ENCODE measurements at places on chromosomes 7 and 10.

DNA sequence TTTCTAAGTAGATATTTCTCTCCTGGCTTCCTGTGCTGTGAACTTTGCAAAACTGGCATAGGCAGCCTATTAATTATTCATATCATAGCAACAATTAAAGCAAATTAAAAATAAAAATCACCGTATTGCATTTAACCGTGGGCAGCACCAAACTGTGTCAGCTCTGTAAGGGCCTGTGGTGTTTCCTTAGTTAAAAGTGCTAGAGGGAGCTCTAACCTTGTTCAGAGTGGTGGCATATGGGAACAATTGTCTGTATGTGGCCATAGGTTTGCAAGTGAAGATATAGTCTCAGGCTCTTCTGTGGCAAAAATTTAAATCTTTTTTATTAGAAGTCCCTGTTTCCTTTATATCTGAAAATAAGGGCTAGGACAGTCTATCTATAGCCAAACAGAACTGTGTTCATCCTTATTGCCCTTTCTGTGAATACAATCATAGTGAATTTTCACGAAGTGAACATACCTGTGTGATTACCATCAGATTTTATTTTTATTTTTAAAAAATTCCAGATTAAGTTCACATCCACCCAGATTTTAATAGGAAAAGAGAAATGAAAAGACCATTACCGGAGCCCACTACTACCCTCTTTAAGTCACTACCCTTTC is 92.6 kb downstream of the POLL start:
- DNase-seq, result no peak

- DNase-seq, result no peak
Observed at GRCh38 chr10:95501203-95502094, 59.7 kb downstream of the SORBS1 start.

DNA sequence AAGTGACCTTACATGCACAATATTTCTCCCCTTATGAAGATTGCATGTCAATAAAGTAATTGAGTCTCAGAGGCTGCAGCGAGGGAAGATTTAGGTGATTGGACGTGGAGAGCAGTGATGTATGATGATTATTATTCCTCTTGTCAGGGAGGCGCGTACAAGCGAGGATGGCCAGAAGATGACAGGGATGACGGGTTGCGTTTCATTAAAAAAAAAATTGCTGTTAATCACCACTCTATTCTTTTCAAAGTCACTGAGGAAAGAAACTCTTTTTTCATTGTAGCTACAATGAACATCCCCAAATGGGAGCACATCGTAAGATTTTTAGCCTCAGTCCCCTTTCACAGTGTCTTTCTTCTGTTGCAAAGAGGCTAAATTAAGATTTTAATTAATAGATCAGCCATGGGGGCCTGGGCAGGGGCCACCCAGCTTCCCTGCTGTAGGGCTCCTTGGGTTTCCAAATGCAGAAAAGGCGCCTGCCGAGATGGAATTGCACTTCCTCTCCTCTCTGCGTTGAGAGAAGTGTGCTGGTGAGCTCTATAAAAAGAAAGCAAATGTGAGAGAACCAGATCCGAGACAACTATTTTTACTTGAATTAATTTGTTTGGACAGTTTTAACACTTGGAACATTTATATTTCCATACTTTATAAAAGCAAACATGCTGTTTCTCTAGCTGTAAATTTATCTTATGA is 998.1 kb downstream of the LRMDA start:
- DNase-seq, result no peak

DNA sequence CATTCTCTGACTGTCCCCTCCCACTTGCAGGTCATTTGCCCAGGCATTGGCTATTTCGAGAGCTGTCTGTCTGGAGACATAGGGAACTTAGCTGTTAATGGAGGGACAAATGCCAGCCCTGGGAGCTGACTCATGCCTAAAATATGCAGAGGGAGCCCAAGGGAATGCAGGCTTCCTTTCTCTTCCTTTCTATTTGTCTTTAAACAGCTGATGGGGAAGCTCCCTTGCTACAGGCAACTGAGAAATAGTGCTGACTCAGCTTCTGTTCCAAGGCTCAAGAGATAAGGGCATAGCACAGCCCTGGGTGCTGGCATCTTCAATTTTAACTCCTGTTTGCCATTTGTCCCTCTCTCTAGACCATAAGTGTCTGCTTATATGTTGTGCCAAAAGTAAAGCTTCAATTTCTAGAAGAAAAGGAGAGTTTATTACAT is 82.7 kb upstream of the C1GALT1 start:
- DNase-seq, result no peak

- no peak for DNase-seq
Observed at GRCh38 chr7:46147871-46148270, 226.8 kb upstream of the IGFBP3 start.

DNA sequence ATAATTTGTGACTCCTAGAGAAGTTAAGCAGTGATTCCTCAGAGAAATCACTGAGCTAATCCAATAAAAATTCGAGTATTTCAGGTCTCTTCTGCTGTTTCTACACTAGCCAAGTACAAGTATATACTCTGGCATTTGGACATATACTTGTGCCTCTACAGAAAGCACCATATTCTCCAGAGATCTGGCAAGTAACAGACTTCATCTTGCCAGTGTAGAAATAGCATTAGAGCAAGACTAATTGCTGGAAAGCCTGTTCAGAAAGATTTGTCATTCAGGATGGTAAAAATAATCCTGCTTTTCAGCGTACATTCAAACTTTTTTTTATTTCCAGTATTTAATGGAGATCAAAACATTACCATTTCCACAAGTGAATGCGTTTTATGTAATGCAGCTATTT is 410.8 kb upstream of the ETV1 start:
- DNase-seq, result no peak

GRCh38 chr7:117319181-117319580 is 3.7 kb downstream of the WNT2 start:
- DNase-seq, result no peak

GRCh38 chr10:34956756-34957155 is 133.4 kb downstream of the CUL2 start:
- no peak for DNase-seq

DNA sequence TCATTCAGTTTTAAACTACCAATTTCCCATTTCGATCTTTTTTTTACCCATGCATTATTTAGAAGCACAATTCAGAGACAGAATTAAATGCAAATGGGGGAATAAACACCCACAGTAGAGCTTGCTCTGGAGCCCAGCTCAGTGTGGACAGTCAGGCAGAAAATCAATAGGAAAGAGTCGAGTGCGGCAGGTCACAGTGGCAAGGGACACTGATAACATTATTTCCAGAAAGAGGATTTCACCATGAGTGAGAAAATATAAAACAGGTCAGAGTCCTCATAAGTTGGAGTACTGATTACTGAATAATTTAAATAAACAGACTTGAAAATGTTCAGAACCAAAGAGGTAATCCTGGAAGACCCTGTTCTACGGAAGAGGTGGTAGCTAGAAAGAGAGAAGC is 532.5 kb downstream of the CCSER2 start:
- DNase-seq, result no peak

- DNase-seq, result no peak
Observed at GRCh38 chr7:94980418-94981142, 73.2 kb downstream of the PPP1R9A start.

GRCh38 chr7:128217030-128217805 is 23.9 kb upstream of the LEP start:
- DNase-seq, result no peak

DNA sequence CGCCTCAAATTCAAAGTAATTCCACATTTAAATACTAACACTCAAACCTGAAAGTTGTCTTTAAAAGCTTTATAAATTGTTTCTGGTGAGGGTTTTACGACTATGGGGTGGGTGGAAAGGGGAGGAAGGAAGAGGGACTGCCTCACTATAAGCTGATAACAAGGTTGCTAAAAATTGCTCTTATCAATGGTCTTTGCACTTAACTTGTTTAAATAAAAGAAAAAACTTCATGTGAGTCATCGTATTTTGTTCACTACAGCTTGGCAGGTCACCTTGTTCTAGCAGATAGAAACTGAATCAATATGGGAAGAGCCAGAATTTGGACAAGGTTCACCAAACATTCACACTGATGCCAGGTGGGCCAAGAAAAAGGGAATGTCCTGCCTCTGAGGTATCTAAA is 129.2 kb downstream of the TES start:
- DNase-seq, result no peak

DNA sequence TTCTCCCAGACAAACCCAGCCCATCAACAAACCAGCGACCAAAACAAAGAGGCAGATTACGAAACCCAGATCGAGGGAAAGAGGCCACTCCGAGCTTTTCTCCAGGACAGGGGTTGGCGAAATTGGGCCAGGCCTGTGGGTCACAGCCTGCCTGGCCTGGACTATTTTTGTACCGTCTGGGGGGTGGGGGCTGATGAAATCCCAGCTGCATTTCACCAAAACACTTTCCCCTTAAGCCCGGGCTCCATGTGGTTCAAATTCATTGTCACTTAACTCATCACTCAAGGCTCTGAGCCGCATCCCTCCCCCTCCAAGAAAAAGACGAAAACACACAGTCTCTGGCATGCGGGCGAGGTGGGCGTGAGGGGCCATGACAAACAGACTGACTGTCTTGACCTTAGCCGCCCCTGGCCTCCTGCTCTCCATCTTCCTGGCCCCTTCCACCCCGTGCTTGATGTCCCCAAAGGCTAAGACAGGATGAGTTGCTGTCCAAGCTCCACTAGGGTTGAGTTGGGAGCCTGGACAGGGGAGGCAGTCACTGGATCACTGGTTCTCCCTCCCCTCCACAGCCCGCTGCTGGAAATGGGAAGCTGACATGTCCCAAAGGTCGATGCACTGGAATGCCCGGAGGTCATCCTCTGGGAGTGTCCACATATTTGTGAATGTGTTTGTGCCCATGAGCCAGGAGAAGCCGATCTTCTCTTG is 19.2 kb downstream of the TMEM270 start:
- no peak for DNase-seq

Data from stimulated activated CD8-positive, alpha-beta memory T cell treated with anti-CD3 and anti-CD28 coated beads, Interleukin-4, amount 100 ng/mL, for 24 hours (primary cell).